ENCODE measurements at places on chromosomes 3 and 15.

- no peak for DNase-seq
Observed at GRCh38 chr15:90570643-90571042, 40.9 kb downstream of the CRTC3 start.

- no peak for DNase-seq
Observed at GRCh38 chr15:92044203-92044909, 190.8 kb downstream of the SLCO3A1 start.

- DNase-seq: no peak
Observed at GRCh38 chr3:126211569-126211968, 31.2 kb upstream of the ALDH1L1 start.

DNA sequence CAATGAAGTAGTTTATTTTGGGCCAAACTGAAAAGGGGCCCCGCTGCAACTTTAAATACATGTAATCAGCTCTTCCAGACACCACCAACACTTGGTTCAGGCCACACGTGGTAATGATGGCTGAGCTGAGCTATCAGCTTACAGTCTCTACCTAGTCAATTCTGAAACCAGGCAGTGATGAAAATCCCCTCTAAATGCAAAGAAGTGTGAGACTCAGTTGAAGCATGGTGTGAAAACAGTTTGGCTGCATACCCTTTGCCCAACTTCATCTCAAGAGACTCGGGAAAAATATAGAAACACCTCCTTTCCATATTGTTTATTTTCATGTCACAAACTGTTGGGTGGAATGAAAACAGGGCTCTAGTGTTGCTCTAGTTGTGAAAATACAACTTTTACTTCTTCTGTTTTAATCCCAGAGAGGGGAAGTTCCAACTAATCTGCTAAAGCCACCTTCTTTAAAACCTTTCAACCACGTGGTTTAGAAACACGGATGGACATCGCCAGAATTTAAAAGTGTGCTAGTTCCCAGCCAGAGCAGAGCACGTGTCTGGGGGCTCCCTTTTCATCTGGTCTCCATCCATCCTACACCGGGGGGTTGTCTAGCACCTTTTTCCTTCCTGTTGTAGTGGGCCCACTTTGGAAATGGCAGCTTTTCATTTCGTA is 229.1 kb downstream of the EPHB1 start:
- no peak for DNase-seq

DNA sequence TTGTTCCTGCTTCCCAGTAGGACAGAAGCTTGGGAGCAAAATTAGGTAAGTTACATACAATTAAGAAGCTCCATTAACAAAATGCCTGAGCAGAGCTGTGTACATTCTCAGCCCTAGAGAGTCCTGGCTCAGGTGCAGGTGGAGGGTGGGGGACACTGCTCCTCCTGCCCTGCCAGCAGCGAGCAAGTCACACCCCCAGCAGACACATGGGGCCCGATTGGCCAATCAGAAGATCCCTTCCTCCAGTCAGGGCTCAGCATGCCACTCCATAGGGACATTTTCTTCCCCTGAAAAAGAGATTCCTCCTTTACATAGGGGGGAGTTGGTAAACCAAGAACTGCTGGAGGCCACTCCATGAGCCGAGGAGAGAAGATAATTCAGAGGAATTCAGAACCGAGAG is 62.1 kb downstream of the PLXNA1 start:
- DNase-seq: no peak

DNA sequence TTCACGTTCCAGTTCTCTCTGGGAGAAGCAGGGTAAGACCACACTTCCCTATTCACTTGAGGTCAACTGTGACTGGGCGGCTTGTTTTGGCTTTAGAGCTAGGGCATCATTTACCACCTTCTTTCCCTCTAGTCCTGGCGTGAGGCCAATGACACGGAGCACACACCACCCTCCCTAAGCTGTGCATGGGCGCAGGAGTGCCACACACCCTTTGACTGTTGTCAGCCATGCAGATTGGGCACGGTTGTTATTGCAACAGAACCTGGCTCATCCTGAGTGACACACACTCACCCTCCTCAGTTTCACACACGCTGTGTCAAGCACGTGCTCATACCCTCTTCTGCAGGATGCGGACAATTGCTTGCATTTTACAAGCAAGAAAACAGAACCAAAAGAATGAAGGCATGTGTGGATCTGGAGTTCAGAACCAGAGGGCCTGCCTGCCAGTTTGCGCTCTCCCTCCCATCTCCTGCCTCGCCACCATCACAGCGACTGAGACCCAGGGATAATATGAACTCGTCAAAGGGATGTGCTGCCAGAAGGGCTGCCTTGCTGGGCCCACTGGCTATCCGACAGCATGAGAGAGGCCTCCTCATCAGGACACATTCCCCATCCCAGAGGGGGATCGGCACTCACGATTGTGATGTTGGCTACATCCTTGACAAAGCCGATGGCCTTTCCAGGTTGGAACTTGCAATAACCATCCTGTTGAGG is 17.6 kb downstream of the CTSH start:
- DNase-seq: no peak

DNA sequence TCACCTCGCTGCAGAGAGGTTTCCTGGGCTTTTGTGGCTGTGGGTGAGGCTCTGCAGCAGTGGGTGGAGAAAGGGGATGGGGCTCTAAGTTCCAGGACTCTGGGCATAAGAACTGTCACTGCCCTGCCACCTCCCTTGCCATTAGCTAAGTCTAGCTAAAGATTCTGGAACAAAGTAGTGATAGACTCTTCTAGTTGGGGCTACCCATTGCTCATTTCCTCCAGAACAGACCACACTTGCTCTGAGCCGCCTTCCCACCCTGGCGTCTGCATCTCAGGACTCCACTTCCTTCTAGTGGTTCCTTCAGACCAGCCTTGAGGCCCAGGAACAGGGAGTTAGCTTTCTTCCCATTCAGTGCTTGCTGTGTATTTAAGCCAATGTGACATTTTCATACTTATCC is 7.5 kb downstream of the ARHGAP31 start:
- no peak for DNase-seq

GRCh38 chr3:117722856-117723255 is 1013.3 kb downstream of the TUSC7 start:
- no peak for DNase-seq

- no peak for DNase-seq
Observed at GRCh38 chr15:87294854-87295253, 961.7 kb downstream of the NTRK3 start.

DNA sequence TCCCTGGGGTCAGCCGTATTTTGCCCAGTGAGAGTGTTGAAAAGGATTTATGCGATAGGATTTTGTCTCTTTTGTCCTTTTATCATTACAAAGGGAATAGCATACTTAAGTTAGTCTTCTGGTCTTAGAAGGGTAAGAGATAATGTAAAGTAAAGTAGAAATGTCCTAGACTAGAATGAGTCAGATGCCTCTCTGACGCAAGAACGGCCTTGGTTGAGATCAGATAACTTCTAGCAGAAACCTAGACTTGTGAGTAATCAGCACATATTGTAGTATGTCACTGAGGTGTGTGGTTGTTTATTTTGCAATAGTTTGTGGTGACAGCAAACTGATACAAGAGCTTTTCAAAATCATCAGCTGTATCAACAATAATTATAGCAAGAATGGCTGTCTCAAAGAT is 866.1 kb downstream of the NSUN3 start:
- no peak for DNase-seq

GRCh38 chr15:43934480-43934879 is 107.7 kb downstream of the WDR76 start:
- DNase-seq: no peak

GRCh38 chr15:69066007-69066995 is 51.8 kb downstream of the NOX5 start:
- DNase-seq: no peak

GRCh38 chr15:69916169-69916785 is 181.4 kb downstream of the TLE3 start:
- no peak for DNase-seq

- DNase-seq: no peak
Observed at GRCh38 chr3:169362868-169363267, 300.6 kb downstream of the MECOM start.

DNA sequence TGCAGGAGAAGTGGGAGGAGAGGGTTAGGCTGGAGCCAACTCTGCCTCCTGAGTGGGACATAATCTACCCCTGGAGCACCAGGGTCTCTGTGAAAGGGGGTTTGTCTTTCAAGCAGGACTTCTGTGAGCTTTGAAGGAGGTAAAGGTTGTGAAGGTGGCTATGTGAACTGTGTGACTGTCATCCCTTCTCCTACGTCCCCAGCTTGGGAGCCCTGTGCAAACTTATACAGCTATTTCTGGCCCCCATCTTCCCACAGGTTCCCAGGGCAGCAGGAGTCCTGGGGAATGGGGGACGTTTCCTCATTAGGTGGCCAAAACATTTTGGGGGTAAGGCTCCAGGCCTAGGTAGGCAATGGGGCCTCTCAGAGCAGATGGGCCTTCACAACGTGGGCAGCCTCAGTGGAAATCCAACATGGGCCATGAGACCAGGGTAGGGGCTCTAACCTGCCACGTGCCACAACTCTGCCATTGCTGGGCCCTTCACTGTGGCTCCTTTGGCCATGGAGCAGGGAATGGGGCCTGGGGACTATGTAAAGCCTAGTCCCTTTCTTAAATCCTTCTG is 3.5 kb downstream of the VIPR1 start:
- no peak for DNase-seq

DNA sequence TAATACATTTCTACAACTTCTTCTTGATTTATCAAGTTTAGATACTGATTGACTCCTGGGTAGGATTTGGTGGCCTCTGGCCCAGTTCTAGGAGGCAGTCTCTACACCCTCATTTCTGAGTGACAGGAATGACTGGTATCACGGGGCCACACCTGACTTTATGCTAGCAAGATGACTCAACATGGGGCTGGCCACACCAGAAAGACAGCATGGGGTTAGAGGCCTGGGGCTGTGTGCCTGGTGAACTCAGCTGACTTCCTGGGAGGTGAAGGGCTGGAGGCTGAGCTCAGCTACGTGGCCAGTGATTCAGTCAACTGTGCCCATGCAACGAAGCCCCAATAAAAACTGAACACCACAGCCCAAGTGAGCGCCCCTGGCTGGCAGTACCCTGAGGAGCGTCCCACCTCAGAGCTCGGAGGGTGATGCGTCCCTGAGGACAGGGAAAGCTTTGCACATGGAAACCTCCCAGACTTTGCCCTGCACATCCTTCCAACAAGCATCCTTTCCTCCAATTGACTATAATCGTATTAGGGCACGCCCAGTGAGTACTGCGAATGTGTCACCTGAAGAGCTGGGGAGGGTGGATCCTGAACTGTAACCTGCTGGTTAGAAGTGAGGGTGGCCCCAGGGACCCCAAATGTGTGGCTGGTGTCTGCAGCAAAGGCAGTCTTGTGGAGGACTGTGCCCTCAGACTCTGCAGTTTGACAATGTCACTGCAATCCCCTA is 57.2 kb downstream of the NIPA2 start:
- DNase-seq: no peak

DNA sequence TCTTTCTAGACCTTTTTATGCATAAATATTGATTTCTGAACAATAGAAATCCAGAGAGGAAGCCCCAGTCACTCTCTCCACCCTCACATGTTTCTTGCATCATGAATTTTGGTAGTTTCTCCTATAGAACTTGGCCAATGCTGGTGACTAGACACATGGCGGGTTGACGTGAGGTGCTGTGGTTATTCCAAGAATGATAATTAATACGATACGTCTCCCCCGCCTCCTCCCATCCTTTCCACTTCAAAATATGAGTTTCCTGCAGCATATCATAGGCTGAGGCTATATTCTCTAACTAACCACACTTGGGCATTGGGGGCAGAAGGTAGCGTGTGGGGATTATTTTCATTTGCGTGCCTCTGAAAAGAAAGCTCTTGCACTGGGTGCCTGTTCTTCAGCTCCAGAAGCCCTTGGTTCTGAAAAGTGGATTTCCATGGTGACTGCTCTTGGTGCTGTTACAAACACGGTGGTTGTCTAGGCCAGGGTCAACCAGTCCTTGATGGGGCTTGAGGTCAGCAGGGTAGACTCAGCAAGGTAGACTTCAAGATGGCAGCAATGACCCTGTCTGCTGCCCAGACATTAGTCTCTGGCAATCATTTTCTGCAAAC is 5.3 kb downstream of the TNFSF10 start:
- DNase-seq: no peak

- no peak for DNase-seq
Observed at GRCh38 chr15:85905751-85906450, 111.2 kb upstream of the KLHL25 start.

DNA sequence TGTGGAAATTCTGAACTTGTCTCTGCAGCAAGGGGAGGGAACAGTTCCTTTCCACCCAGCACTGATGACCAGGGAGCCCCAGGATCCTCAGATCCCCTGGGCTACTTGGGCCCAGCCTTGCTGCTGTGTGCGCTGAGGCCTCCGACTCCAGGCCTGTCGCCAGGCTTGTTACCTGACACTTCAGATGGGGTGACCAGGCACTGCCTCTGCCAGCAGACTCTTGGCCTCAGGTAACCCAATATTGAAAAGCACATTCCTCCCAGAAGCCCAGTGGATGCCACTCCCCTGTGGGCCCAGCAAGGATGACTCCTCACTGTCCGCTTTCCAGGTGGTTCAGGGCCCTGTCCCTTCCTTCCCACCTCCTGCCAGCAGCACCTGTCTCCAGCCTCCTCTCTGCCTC is 3.5 kb upstream of the PLA2G4E start:
- no peak for DNase-seq

GRCh38 chr15:82890338-82890994 is 62.1 kb downstream of the HOMER2 start:
- no peak for DNase-seq

DNA sequence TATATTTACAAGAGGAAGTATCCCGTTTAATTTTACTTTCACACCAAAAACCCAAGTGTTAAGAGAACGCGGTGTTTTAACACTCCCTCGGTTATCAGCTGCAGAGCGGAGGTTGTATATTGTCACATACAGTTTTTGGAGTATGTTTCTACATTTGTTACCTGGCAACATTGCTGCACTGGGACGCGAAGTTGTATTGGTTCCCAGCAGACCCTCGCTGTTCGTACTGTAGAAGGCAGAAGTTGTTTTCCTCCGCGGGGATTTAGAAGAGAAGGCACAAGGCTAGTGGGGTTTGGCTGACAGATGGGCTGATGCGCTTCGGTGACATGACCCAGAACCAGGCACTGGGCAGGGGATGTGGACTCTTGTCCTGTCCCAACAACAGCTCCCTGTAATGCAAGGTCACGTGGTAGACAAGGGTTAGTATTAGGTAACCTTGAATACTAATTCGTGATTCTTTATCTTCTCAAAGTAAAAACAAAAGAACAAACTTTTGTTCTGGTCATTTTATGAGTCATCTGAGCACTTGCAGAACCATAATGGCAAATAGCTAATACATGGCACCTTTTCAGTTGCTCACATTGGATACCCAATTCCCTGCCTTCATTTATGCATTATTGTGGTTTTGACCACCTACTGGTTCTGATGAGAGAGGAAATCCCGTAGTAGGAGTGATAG is 230.4 kb upstream of the BHLHE40 start:
- DNase-seq: no peak
